ENCODE measurements at places on chromosomes 1 and 21. TPM values are rescaled to one million over a fixed set of nuclear protein-coding genes. Genes with fewer than 3 reads are reported as not detected.

GRCh38 chr1:59443310-59443709 is 146.4 kb downstream of the FGGY start:
- DNase-seq, result no peak

Gene CHODL
- 0.26 TPM for total RNA-seq

Gene SPATA17
- total RNA-seq, result 0.61 TPM

- DNase-seq, result no peak
These were observed 4.1 kb upstream of the PTPN7 start for GRCh38 chr1:202164271-202165037.

DNA sequence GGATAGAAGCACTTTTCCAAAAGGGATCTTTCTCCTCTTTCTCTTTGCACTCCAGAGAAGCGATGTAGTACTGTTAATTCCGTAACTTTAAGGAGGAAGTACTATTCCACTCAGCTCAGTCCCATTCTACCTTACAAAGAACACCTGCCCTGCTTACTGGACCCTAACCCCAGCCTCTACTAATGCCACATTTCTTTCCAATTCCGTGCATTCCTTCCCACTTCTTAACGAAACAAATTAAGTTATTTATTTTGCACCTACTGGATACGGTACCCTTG is 511 bp downstream of the NDC1 start:
- DNase-seq, result no peak

GRCh38 chr1:80917225-80917624 is 883.5 kb upstream of the ADGRL2 start:
- DNase-seq, result no peak

Gene S100A7
- not detected for total RNA-seq

Gene FH
- 73.6 TPM for total RNA-seq

Gene LCE1C
- total RNA-seq, result not detected

Gene PRAMEF8
- total RNA-seq, result not detected
